Glomerular endothelial cell (primary cell): ENCODE measurements at places on chromosomes 3 and 15. TPM values are rescaled to one million over a fixed set of nuclear protein-coding genes. Genes with fewer than 3 reads are reported as not detected.

The IL20RB gene
- 0.73 and 1.6 TPM in 2 replicates for total RNA-seq

- no peak for DNase-seq
Measured at GRCh38 chr3:18900994-18901393, 247.3 kb upstream of the KCNH8 start.

DNA sequence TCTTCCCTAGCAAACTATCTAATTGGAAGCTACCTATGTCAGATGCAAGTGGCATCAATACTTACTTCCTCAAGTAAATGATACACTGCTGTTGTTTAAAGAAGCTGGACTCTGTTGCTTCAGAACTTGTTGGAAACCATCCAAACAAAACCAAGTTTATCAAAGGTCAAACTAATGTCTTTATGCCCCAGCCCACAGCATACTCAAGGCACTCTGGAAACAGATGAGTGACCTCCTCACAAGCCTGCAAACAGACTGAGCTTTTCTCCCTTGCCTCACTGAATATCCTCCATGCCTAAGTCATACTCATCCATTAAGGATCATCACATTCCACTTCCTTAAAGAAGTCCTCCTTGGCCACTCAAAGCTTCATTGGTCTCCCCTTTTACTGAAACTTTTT lies 107.4 kb upstream of the ACP3 start:
- no peak for DNase-seq

DNA sequence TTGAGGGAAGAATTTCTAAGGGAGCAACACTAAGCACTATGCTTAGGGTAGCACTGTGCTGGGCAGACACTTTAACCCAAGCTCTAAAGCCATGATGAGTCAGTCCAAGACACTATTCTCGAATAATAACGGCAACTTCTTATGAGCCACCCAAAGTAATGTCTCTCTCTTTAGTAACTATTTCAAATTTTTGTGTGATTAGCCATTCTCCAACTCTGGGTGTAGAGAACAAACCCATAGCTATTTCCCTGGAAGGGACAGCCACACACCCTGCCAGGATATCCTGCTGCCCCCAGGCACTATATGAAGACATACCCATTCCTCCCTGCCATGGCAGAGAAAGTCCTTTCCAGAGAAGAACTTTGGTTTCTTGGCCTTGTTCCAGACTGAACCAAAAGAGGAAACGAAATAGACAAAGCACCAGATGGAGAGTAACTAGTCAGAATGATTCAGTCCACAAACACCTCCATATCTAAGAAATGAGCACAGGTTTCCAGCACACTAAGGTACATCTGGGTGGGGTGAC lies 384.9 kb upstream of the THBS1 start:
- DNase-seq = no peak

DNA sequence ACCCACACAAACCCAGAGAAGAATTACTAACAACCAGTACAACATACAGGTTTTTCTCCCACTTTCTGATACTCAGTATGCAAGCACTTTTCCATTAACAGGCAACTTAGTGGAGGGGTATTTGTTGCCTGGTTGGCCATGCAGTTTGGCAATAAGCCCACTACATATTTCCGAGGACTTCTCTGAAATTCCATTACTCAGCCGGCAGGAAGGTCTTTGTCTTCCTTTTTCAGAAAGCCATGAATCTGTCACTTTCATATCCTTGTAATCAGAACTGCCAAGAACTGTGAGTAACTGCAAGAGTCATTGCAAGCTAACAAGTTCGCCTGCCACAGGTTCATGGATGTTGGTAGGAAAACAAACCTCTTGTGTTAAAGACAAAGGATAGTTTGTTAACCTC lies 422.3 kb upstream of the ROBO1 start:
- DNase-seq = peak; percentile 97
